Activated CD8-positive, alpha-beta memory T cell treated with anti-CD3 and anti-CD28 coated beads for 1 hour (primary cell): ENCODE measurements at places on chromosomes 3 and 15.

DNA sequence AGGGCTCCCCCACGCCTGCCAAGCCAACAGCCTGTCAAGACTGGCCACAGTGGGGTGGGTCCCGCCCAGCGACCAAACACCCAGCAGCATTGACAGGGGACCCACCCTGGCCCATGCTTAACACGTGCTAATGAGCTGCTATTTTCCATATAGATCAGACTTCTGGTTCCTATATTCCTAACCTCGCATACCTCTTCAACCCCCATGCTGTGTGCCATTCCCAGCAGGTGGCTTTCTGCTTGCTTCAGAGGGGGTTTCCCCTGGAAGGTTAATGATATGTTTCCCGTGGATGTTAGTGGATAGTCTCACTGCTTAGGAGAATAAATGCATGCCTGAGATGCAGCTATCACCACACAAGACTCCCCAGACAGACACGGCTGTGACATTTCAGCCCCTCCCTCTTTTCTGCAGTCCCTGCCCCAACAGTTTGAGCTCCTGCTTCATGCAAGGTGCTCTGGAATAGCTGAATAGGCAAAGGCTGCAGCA lies 37.9 kb upstream of the MGLL start:
- DNase-seq, result no peak

GRCh38 chr3:120528163-120528562 lies 68.0 kb upstream of the NDUFB4 start:
- DNase-seq, result no peak

DNA sequence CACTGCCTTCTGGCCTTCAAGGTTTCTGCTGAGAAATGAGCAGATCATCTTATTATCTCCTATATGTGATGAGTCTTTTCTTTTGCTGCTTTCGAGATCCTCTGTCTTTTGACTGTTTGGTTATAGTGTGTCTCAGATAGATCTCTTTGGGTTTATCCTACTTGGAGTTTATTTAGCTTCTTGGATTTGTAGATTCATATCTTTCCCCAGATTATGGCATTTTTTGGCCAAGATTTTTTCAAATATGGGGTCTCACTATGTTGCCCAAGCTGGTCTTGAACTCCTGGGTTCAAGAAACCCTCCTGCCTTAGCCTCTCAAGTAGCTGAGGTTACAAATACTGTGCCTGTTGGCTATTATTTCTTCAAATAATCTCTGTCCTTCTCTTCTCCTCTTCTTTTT lies 150.3 kb downstream of the PDE8A start:
- DNase-seq, result no peak

- no peak for DNase-seq
These were observed 333.8 kb upstream of the TRIM42 start for GRCh38 chr3:140344082-140344454.

DNA sequence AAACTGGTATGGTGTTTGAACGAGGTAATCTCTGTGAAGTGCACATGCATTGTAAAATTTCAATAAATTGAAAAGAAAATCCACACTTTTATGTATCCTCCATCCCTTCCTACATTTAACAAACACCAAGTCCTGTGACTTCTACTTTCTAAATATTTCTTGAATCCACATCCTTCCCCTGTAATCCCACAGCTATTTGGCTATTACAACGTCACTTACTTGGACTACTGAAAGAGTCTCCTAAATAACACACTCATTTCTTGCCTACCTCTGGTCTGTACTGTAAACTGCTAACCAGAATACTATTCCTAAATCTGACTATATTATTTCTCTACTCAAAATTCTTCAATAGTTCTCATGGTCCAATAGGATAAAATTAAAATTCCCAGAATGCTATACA lies 176.1 kb downstream of the NEK10 start:
- no peak for DNase-seq

DNA sequence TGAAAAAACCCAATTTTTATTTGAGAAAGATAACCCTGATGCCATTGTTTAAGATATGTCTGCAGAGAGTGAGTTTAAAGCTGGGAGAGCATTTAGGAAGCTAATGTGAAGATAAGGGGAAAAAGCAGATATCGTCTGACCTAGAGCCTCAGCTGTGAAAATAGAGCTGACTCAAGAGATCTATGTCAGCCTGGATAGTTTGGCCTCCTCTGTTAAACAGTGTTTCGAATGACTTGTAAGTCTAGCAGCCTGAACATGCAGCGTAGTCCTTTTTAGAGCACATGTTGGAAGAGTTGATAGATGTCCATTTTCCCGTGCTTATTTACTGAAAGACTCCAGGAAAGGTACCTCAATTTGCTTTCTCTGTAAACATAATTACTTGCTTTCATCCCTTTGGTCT lies 48.1 kb downstream of the ALCAM start:
- DNase-seq, result no peak

DNA sequence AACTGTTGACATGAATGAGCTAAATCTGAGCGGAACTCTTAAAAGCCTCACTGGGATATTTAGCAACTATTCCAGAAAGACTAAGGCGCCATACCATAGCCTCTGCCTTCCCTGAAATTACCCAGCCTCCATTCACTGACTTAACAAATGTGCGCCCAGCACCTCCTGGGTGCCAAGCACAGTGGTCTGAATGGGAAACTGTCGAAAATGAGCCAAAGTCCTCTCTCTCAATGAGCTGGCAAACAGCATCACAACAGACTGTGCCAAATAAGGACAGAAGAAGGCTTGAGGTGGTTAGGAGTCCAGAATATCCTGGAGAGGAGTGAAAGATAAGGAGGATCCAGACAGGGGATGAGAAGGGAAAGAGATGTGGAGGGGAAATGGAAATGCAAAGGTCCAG lies 332.4 kb downstream of the MAGI1 start:
- DNase-seq, result no peak

GRCh38 chr3:24520976-24521419 lies 26.3 kb upstream of the THRB start:
- no peak for DNase-seq

- no peak for DNase-seq
These were observed 29.1 kb upstream of the GOLIM4 start for GRCh38 chr3:168124791-168125190.

- DNase-seq, result no peak
These were observed 218.0 kb upstream of the CDIN1 start for GRCh38 chr15:36361351-36361870.

DNA sequence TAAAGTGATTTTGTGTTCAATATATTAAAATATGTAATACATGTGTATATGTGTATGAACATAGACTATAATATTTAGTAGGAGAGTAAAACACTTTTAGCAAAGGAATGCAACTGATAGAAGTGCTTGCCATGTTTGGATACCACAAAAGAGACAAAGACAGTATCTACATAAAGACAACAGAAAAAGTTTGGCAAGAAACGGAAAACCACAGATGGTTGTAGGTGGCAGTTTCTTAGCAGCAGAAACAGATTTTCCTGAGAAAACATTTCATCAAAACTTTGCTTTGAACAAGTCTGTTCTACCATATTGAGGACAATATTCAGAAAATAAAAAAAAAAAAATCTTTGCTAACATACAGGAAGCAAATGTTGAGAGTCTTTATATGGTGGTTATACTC lies 1560.4 kb upstream of the GBE1 start:
- DNase-seq, result no peak
